Stimulated activated CD8-positive, alpha-beta memory T cell treated with anti-CD3 and anti-CD28 coated beads, Interleukin-4, amount 100 ng/mL, for 1 hour (primary cell): ENCODE measurements at places on chromosomes 7 and 10.

GRCh38 chr10:68550747-68551411 is 9.3 kb upstream of the TET1 start:
- no peak for DNase-seq

- peak; percentile 43 for DNase-seq
These were observed 19.5 kb upstream of the GNA12 start for GRCh38 chr7:2863461-2864066.

GRCh38 chr10:10055656-10056442 is 961.8 kb upstream of the CELF2 start:
- no peak for DNase-seq

DNA sequence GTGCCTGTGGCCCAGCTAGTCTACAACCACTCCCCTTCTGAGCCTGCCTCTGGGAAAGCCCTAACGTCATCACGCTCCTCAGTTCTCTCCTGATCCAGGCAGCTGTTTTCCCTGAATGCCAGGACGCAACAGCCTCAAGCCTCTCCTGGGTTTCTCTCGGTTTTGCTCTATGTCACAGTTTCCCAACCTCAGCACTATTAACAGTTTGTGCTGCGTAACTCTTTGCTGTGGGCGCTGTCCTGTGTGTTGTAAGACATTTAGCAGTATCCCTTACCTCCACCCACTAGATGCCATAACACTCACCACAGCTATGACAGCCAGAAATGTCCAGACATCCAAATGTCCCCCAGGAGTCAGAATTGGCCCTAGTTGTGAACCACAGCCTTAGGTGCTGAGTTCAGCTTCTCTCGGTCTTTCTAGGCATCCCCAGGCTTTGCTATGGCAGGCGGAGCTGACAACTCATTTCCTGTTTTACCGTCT is 226.3 kb upstream of the NPVF start:
- no peak for DNase-seq

GRCh38 chr7:47932016-47932415 is 16.2 kb downstream of the PKD1L1 start:
- no peak for DNase-seq

GRCh38 chr7:151903249-151904032 is 26.5 kb upstream of the PRKAG2 start:
- DNase-seq: no peak

GRCh38 chr10:24603333-24603732 is 120.4 kb downstream of the ARHGAP21 start:
- DNase-seq: no peak

GRCh38 chr7:111728635-111728995 is 166.3 kb upstream of the IMMP2L start:
- no peak for DNase-seq

DNA sequence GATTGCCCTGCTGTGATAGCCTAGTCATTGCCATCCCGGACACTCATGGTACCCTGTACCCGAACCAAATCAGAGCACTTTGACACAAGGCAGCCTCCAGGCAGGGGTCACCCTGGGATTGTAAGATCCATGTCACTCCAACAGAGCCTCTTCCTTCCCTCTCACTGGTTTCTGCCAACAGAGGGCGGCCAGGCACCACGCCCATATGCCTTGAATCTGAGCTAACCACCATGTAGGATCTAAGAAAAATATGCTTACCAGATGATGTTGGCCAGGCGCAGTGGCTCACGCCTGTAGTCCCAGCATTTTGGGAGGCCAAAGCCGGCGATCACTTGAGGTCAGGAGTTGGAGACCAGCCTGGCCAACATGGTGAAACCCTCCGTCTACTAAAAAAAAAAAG is 389.2 kb upstream of the KLF6 start:
- no peak for DNase-seq

GRCh38 chr7:26454180-26454579 is 162.5 kb downstream of the SNX10 start:
- no peak for DNase-seq
